ENCODE measurements at places on chromosomes 12 and 14. TPM values are rescaled to one million over a fixed set of nuclear protein-coding genes. Genes with fewer than 3 reads are reported as not detected.

CLEC1B gene
- total RNA-seq: not detected

GRCh38 chr12:15853877-15854276, 28.3 kb upstream of the STRAP start:
- DNase-seq: no peak

GRCh38 chr14:100654814-100655740, 67.9 kb upstream of the BEGAIN start:
- no peak for DNase-seq

- no peak for DNase-seq
Measured at GRCh38 chr12:64225626-64226025, 3.5 kb upstream of the KICS2 start.

DNA sequence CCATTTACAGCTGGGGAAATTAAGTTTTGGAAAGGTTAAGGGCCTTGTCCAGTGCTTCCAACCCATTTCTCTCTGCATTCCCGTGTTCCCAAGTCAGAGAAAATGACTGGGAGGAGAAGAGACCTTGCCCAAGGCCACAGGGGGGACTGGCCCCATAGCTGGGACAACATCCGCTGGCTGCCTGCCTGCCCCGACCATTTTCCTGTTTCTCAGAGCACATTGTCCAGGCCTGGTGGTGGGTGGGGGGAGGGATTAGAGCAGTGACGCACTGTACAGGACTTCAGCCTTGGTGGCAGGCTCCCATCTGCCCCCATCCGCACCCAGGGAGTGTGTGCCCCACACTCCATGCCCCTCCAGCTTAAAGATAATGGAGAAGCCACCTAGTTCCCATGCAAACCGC, 27.7 kb downstream of the DIO3 start:
- no peak for DNase-seq
